WTC11 (cell line): ENCODE measurements at places on chromosomes 3 and 15.

DNA sequence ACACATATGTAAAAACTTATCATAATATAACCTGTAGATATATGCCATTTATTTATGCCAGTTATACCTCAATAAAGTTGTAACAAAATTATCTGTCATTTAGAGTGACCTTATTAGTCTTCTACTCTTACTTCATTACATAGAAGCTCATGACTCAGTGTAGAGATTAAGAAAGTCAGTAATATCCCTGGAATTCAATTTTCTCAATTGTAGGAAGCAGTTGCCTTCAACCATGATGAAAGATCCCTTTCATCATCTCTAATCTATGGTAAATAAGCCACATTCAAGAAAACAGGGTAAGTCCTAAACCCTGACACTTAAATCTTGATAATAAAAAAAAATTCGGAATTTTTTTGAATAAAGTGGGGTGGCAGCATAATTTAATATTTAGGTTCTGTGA is 216.5 kb upstream of the PEX5L start:
- no peak for DNase-seq

DNA sequence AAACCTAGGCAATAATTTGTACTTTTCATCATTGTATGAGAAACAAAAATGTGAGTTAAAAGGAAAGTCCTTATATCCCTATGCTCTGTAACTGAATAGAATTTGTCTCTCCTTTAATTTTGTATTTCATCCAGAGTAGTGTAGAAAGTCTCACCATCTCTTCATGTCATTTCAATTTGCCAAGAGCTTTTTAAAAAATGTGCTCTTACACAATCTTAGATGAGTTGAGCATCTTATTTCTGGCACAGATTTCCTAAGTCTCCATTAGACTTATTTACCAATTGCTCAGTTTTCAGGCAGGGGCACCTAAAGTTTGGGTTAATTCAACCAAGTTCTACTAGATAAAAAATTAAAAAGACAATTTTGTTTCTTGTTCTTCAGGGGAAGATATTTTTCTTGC is 201.5 kb upstream of the RBMS3 start:
- DNase-seq, result no peak

GRCh38 chr15:28086175-28086703 is 12.9 kb downstream of the OCA2 start:
- DNase-seq, result peak; percentile 71

DNA sequence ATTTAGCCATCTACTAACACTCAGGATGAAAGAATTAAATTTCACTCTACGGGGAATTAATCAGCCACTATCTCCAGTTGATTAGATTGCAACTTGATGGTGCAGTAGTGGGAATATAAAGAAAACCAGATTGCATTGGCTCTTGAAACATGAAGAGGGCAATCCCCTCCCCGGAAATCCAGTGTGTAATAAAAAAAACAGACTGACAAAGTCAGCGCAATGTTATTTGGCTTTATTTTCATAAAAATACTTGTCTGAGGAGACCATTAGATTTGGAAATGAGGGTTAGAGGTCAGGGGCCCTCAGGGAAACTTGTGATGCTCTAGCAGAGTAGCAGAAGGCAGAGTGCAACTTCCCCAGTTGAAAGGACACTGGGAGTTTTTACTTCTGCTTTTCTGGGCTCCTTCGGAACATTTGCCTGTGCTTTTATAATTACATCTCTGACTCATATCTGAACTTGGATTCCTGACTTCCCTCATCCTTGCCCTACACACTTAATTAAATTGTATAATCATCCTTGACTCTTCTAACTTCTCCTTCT is 326.8 kb downstream of the TUSC7 start:
- DNase-seq, result no peak

- peak; percentile 73 for DNase-seq
These were observed 8.1 kb downstream of the FAM131A start for GRCh38 chr3:184345317-184346144.

DNA sequence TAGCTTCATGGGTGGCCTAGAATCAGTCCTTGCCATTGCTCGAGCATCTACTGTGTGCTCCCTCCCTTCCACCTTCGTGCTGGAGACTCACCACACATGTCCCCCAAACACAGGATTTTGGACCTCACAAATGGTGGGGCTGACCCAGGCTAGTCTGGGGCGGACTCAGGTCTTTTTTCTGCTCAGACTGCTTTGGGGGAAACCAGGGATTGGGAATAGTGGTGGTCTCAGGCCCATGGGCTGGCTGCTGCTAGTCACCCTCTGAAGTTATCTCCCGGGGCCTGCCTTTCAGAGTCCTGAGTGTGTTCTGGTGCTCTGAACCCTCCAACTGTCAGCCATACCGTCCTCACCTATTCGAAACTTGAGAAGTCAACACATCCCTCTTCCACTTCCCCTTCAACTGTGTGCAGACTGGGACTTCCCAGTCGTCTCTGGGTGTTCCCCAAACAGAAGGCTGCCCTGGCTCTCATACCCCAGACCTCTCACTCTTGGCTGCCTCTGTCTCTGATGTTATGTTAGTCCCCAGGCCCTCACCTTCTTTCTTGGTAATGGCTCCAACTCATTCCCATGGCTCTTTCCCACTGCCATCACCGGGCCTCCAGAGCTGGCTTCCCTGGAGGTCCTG is 46.0 kb downstream of the PPCDC start:
- DNase-seq, result no peak

GRCh38 chr15:41838400-41838897 is at the start of gene PLA2G4B:
Gene PLA2G4B (plus strand): TSS chr15:41838847. CDS start chr15:41838914, 67 bp downstream.
- no peak for DNase-seq
